ENCODE measurements at places on chromosomes 16 and 17.

DNA sequence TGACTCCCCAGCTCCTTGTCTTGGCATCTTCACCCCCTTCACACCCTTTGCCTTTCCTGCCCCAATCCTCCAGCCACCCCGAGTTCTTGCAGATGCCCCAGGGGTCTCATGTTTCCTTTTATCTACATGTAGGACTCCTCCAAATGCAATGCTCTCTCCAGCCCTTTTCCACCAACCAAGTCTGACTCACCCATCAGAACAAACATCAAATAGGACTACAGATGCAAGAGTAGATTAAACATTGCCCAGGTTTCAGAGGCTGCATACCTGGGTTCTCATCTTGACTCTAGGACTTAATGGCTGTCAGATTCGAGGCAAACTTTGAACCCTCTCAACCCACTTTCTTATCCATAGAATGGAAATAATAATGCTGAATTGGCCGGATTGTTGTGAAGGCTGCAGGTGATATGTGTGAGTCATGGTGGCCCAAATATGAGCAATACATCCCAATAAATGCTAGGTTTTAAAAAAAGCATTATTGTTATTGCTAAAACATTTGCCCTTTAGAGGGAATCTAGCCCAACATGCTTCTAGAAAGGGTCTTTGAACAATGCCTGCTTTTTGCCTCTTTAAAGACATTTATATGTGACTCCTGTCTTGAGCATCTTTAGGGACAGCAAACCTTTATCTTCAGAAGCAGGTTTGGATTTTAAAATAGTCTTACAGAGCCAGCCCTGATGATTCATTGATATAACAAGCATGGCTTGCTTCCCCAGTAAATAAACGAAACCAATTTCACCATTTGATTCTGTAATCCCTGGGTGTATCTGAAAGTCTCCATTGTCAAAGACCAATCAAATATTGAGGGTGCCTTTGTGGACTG is 310.1 kb downstream of the FOXL1 start:
- DNase-seq, result no peak

DNA sequence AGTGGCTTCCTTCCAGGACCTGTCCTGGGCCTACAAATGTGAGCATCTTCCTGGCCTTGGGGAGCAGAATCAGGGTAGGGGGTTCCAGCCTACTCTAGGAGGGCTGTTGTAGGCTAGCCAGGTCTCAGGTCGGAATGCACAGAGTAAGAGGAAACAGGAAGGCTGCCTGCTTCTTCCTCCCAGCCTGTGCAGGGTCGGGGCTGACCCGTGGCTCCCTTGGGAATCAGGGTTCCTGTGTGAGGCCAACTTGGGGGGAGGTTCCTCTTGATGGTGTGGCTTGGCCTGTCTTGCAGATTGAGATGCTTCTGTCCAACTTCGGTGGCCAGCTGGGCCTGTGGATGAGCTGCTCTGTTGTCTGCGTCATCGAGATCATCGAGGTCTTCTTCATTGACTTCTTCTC is 32.3 kb downstream of the SCNN1G start:
- DNase-seq, result no peak

- no peak for DNase-seq
Observed at GRCh38 chr17:80116276-80116920, 15.0 kb downstream of the GAA start.

DNA sequence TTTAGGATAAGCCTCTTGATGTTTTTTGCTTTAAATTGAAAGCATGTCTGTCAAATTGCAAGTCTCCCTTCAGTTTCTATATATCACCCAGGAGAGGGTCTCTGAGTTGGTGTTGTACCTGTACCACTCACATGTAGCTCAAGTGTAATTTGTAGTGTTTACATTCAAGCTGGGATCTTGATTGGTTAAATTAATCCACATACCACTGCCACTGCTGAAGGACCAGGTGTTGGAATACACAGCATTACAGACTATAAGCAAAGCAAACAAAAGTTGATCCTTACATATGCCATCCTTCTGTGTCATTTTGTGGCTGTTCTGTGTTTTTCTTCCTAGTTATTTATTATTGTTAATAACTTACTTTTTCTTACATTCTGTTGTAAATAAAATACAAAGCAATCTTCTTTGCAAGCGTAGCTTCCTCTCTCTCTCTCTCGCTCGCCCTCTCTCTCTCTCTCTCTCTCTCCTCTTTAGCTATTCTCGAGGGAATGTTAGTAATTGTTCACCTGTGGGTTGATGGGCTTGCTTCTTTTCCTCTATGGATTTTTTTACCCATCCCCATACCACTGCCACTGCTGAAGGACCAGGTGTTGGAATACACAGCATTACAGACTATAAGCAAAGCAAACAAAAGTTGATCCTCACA is 20.8 kb upstream of the NOL11 start:
- DNase-seq, result no peak

- DNase-seq, result no peak
Observed at GRCh38 chr17:79997011-79997660, 38.5 kb downstream of the TBC1D16 start.
